ENCODE measurements at places on chromosomes 1 and 21.

- DNase-seq = no peak
Observed at GRCh38 chr1:47894410-47895278, 102.5 kb downstream of the TRABD2B start.

DNA sequence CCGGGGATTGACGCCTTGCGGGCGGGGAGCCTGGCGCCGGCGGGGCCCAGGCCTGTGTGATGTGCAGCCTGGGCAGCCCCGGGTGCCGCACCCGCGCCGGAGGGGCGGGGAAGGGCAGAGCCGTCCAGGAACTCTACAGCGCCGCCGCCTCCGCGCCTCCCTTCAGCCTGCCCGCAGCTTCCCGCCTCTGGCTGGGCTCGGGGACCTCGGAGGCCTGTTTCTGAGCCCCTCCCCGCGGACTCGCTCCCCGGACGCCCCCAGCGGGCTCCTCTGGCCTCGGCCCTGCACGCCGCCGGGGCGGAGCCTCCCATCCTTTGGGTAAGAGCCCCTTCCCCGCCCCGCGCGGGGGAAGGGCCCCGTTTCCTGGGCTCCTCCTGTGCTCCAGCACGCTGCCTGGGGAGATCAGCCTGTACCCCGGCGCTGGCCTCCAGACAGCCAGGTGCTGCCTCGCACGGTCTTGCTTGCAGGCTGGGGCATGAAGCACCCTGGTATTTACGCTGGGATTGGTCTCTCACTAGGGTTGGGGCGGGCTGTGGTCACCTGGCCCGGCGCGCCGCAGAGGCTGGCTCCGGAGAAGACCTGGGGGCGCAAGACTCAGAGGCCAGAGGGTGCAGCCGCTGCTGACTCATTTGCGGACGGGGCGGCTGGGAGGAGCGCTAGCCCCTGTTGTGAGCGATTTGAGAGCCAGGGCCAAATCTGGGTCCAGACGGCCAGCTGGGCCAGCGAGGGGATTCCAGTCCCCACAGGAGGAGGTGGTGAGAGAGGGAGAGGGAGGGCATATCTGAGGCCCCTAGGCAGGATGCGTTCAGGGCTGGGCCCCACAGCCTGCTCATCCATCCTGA is 5.7 kb upstream of the ACOT11 start:
- peak; percentile 71 for DNase-seq

DNA sequence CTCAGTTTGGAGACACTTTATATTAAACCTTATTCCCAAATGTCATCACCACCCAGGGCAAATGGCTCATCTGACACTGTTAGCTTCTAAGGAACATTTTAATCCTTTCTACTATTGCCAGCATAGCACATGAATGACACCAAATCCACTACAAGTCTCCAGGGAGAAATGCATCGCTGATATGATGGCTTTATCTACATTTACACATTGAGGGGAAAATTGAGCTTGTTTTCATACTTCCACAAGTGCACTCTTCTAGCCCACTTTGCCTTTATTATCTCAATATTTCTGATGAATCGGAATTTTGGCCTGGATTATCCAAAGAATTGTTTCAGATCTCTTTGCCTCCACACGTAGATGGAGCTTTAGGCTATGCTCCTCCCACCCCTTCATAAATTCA is 75.4 kb downstream of the RUNX1 start:
- no peak for DNase-seq

- no peak for DNase-seq
Observed at GRCh38 chr21:34192646-34193285, 119.4 kb downstream of the MRPS6 start.
